ENCODE measurements at places on chromosomes 12 and 14.
A peak's percentile ranks its signal among the peaks of the same experiment; 100 is the strongest.

DNA sequence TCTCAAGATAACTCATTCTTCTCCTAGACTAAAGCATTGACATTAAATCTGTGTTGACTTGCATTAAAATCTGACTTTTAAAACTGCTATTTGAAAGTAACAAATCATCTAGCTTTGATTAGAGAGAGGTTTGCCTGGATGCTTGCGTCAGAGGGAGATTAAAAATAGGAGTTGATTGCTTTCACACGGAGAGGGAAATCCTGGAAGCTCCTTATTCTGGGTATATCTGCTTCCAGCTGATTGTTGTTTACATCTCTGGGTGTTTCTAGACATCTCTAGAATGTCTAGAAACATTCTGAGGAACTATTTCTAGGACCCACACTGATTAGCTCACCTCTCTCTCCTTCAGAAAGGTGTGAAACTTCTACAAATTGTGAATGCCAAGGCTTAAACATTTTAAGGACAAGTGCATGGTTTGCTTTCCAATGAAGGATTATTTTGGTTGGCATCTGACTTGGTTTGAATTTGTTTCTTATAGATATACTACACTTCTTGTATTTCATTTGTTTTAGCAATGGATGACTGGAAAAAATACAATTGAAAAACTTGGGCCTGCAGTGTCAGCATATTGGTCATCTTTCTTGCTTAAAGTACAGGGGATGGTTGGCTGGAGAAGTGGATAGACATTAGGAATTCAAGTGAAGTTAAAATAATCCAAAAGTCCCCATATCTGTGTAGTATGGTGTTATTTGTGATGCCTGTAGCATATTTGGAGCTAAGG, 2.1 kb downstream of the DIP2B start:
- DNase-seq, result no peak

DNA sequence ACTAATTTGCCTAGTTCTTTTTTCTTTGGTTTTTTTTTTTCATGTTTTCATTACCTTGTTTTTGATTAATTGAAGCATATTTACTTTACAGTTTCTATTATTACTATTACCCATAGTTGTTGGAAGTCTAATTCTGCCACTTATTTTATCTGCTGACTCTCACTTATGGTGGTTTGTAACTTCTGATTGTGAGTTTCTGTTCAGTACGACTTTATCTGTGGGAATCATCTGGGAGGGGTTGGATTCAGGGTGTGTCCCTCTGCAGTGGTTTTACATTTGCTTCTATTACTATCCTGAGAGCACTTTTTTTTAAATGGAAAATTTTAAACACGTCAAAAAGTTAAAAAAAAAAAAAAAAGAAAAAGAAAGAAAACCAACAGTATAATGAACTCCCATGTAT, 26.4 kb upstream of the SOS2 start:
- no peak for DNase-seq

GRCh38 chr12:52521175-52521567, 977 bp upstream of the KRT5 start:
- DNase-seq, result no peak

DNA sequence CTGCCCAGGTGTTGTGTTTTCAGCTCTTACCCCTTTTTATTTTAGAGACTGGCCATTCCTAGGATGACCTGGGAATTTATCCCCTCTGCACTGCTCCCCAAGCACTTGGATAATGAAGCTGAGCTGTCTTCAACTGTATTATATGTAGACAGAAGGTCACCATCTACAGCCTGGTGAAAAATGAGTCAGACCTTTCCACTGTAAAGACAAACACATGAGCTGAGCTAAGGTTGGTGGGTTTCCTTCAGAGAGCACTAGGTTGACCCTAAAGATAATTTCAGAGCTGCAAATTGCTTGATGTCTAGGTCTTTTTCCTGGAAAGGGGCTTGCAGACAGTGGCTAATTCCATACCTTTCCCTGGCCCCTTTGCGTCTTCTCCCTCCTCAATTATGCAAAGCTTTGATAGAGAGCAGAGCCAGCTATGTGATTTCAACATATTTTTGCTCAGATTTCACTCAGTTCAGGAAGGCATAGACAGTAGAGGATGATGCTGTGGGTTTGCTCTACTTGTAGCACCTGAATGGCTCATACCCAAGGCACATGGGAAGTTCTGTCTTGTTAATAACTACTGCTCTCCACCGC, 9.2 kb upstream of the IKZF4 start:
- peak; percentile 49 for DNase-seq

DNA sequence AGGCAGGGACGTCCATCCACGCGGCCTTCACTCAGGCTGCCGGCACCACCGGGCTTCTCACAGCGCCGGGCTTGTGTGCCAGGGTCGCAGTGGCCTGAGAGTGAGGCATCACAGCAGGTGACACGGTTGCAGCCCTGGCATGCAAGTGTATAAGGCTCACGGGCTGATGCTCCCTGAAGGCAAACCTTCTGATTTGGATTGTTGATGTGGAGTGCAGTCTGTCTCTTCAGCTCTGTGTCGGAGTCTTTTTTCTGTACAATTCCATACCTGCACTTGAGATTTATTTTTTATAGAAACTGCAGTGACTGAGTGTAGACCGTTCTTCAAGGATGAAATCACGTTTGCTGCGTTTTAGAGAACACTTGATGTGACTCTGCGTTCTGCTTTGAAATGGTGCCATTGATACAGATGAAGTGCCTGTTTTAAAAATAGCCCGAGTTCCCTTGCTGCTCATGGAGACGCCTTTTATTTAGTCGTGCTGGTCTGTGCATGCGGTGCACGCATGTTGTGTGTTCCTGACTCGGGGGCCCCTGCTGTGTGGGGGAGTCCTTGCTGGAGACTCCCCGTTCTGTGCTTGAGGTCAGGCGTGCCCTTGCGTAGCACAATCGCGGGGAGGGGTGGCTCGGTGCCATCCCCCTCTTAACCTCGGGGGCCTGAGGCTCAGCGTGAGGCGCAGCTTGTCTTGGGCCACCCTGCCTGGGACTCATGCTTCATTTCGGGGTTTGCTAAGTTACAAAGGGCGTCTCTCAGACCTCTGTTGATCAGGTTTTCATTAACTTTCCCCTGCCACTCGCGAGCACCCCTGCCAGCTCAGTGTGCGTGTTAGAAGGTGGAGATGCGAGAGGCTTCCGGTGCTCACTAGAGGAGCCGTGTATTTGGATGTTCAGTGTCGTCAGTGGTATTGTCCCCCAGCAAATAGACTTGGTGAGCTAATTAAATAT, 21.6 kb upstream of the AMN start:
- no peak for DNase-seq

- no peak for DNase-seq
Measured at GRCh38 chr12:46385438-46385837, 12.9 kb upstream of the SLC38A2 start.

DNA sequence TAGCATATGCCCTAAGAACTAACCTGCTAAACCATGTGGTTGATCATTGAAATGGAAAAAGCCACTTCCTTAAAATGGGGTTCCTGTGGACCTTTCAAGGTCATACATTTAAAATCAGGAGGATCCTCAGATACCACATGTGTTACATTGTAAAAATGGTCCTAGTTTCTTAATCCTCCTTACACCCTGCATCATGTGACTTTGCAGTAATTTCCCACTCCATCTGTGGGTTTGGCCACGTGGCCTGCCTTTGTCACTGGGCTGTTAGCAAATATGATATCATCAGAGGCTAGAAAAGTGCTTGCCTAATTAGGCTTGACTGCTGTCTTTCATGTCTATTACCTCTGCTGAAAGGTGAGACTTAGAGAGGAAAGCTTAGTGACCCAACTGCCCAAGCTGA, 70.7 kb downstream of the CMKLR1 start:
- DNase-seq, result no peak

- DNase-seq, result no peak
Measured at GRCh38 chr14:94885481-94886155, 115.7 kb upstream of the GSC start.

DNA sequence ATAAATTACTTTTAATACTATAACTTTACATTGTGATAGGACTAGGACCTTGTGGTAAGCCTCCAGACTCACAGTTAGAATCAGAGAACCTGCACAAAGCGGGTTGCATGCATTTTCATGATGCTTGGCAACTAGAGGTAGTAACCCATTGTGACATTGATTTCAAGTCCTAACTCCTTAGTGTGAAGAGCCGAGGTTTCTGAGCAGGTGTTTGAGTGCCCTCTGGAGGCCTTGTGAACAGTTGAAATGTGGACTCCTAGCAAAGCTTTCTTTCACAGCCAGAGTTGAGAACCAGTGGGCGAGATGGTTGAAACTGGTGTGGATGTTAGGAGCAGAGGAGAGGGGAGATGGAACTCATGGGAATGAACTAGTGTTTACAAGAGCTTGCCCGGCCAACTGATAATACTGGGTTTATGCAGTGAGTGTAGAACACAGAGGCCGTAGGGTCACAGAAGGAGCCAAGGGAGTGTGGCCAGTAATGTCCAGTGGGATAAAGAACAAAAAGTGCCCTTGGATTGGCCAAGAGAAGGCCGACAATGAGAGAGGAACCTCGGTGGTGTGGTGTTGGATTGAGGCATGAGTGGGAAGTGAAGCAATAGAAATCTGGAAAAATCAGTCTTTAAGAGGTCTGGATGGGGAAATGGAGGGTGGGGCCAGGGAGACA, 10.9 kb downstream of the ZNF664 start:
- DNase-seq, result peak; percentile 79

DNA sequence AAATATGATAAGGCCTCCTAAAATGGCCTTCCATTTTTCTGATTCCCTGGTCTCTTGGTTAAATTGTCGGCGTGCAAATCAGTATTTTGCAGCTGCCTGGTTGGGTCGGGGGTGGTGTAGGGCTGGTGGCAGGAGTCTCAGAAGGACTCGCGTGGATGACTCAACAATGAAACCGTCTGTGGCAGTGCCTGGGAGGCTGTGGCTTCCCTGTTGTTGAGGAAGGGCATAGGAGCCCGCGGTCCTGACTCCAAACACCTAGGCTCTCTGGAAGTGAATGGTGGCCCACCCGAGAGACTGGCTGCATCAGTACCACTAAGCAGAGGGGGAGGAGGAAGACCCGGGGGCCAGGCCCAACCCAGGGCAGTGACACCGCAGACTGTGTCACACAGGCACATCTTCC, 207.9 kb downstream of the TTC7B start:
- DNase-seq, result no peak
